ENCODE measurements at places on chromosomes 4 and X. TPM values are rescaled to one million over a fixed set of nuclear protein-coding genes. Genes with fewer than 3 reads are reported as not detected.

DNA sequence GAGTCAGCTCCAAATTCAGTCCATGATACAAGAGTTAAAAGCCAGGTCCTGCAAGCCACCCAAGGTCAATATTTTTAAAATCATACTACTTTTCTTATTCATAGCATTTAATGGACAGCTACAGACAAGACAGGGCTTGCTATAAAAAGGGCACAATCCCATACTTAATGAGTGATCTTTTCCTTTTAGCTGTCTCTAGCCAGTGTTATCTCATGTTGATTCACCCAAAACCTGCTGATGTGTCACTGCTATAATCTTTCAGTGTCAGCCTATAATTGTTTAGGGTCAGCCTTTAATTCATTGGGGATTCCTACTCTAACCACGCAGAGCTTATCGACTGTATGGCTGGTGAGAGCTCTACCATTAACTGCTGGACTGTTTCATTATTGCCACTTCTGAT lies 51.2 kb upstream of the HCCS start:
- DNase-seq = no peak

The FBXW7 gene
- total RNA-seq = 42.4 TPM

The LRAT gene
- total RNA-seq = 0.20 TPM

The NUDT10 gene
- total RNA-seq = 18.3 TPM

DNA sequence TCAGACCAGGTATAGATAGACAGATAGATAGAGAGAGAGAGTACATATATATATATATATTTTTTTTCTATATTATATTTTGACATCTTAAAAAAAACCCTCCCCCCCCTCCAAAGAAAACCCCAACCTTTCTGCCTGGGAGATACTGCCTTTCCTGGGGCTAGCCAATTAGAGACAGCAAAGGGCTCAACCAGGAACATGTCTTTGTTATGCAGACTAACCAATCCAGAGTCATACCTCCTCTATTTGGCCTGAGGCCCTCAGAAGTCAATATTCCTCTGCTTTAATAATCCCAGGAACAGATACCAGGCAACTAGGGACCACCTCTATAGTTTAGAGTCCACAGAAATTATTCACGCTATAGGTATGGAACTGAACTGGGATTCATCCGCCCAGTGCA lies 135.6 kb upstream of the MAD2L1 start:
- DNase-seq = no peak

DNA sequence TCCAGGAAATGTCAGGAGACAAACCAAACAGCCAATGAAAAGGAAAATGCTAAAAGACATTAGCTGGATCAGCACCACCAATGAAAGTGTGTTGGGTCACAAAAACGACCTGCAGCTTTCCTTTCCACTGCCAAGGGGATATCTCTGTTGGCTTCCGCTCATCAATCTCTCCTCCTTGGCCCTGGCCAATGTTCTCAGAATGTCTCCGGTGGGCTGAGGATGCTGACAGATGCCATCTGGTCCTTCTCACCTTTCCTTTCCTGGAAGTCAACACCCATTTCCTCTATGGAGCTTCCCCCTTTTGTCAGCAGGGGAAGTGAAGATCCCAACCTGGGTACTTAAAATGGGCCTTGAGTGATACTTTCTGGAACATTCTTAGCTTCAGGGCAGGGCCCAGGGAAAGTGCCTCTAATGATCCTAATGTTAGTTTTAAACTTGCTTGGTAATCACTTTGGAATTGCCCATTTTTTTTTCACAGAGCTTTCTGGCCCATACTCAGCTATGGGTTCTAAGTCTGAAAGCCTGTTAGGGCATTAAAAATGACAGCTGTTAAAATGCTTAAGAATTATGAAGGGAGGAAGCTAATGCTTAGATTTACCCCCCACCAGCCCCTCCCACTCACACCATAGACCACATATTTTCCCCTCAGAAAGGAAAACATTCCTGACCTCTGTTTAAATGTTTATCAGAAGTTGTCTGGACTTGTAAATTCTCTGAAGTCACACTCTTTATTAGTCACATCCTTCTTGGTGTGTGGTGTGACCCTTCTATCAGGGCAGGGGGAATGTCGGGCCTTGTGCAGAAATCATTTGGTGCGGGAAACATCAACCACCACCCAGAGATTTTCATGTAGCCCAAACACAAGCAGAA lies 29.2 kb downstream of the IGFBP7 start:
- no peak for DNase-seq

The APLN gene
- total RNA-seq = 1.2 TPM

- no peak for DNase-seq
Observed at GRCh38 chrX:37672563-37672962, 13.0 kb upstream of the XK start.

The CCSER1 gene
- 11.9 TPM for total RNA-seq

DNA sequence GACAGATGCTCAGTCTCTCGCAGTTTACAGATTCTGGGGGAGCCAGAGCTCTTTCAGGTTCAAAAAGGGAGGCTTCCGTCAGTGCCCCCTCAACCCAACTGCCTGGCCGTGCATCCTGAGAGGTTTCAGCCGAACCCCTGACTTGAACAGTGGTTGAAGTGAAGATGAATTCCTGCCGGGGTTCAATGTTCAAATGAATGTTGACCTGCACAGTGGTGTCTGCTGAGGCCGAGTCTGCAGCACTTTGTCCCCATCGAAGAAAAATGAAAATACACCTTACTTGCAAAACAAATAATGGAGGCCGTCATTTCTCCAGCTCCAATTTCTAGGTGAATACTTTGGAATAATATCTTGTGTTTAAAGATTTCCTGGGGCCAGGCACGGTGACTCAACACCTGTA lies 33.7 kb downstream of the GYG2 start:
- no peak for DNase-seq

GRCh38 chrX:72255445-72255844 lies 16.6 kb upstream of the ERCC6L start:
- DNase-seq = no peak

DNA sequence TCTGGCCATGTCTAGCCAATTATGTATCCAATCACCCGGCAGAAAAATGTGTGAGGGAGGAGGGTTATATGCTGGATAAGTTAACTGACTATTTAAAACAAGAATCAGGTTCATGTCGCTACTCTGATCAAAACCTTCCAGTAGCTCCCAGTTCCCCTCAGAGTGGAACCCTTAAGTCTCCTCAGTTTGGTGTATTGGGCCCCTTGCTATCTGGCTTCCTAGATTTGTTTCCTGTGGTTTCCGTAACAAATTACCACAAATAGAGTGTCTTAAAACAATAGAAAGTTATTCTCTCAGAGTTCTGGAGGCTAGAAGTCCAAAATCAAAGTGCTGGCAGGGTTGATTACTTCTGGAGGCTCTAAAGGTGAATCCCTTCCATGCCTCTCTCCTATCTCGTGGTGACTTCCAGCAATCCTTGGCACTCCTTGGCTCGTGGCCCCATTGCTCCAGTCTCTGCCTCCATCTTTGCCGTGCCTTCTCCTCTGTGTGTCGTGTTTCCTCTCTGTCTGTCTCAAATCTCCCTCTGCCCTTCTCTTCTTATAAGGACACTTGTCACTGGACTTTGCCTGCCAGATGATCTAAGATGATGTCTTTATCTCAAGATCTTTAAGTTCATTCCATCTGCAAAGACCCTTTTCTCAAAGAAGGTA lies 10.5 kb upstream of the ENPP6 start:
- DNase-seq = no peak

DNA sequence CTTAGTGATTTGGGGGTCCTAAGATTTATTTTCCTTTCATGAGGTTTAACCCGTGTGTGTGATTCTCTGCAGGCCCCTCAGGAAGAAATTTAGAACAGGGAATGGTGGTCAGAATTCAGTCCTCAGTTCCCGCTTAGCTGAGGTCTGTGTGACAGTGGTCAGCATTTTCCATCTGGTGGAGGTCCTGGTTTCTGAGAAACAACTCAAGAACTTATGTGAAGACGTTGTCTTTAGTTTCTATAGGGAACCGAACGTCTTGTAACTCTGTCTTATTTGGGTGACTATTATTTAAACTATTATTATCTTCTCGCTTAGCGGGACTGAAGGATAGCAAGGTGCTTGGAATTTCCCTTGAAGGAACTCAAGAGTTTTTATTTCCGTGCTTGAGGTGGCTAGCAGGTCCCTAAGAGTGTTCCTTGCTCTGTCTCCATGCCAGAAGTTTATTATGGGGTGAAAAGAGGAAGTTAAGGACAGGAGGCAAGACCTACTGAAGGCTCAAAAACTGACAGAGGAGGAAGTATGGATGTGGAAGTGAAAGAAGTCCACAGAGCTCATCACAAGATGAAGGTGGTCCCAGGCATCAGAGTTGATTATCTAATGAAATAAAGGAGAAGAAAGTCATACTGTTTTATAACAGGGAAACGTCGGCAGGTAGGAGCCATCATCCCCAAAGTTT lies 9.4 kb downstream of the MGST2 start:
- no peak for DNase-seq

DNA sequence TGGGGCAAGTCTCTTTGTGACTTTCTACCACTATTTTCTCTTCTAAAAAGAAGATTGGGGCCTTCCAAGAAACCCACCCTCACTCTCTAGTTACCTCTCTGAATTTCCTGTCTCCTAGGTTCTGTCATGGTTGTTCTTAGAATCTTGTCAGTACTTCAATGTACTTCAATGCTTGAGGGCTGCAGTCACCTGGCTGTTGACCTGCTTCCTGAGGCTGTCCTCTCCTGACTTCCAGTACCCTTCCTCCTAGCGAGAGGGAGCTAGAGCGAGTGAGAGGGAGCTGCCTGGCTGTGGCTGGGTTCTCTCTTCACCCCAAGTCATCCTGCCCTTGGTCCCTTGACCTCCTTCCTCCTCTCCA lies 17.7 kb downstream of the CD99L2 start:
- DNase-seq = no peak

Data from neural crest cell (in vitro differentiated cells).